ENCODE measurements at places on chromosomes 1 and 21.
A peak's percentile ranks its signal among the peaks of the same experiment; 100 is the strongest.

- no peak for DNase-seq
- no peaks in the 10 kb centered on the region for H3K36me3 ChIP-seq
- peaks cover 1% of the 10 kb centered on the region for H3K27me3 ChIP-seq
- no peak overlapping the region for H3K4me3 ChIP-seq
- H3K27ac ChIP-seq: no peak overlapping the region
- peaks cover 8% of the 10 kb centered on the region for H3K4me1 ChIP-seq
These were observed 178.0 kb upstream of the IVNS1ABP start for GRCh38 chr1:185495007-185495406.

DNA sequence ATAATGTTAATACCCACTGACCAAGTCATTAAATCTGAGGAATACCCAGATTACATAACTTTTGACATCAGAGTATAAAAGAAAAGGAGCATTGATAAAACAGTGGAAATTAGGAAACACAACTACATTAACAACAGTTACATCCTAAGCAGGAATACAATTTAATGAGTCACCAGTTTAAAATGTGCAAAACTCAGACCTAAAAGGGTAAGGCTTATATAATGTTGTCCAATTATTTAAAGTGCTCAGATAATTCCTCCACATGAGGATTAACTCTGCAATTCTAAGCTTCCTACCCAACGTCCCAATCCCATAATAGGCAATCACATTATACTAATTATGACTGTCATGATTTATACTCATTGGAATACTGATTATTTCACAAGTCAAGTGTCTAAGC is 50.5 kb downstream of the ABL2 start:
- H3K36me3 ChIP-seq: no peaks in the 10 kb centered on the region
- no peak overlapping the region for H3K4me3 ChIP-seq
- no peak overlapping the region for H3K27ac ChIP-seq
- no peak for DNase-seq
- H3K4me1 ChIP-seq: peaks cover 10% of the 10 kb centered on the region

GRCh38 chr1:218527737-218528136 is 182.6 kb downstream of the TGFB2 start:
- H3K36me3 ChIP-seq: no peaks in the 10 kb centered on the region
- H3K27ac ChIP-seq: no peak overlapping the region
- peaks cover 9% of the 10 kb centered on the region for H3K27me3 ChIP-seq
- no peak for DNase-seq
- no peaks in the 10 kb centered on the region for H3K4me1 ChIP-seq

DNA sequence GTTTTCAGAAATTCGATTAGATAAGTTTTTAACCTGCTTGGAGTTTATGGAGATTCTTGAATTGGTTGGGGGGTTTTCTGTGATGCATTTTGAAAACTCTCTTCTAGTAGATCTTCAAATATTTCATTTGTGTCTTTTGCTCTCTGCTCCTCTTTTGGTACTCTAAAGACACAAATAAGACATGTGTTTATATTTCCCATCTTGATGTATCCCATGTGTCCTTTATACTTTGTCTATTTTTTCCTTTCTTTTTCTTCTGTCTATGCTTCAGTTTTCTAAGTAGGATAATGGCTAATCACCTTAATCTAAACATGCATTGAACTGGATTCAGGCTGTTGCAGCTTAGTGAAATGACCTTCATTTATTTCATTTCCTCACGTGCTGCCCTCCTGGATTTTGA is 63.8 kb upstream of the C1orf87 start:
- peaks cover 8% of the 10 kb centered on the region for H3K4me1 ChIP-seq
- no peak overlapping the region for H3K4me3 ChIP-seq
- no peak for DNase-seq
- no peak overlapping the region for H3K27ac ChIP-seq
- H3K36me3 ChIP-seq: no peaks in the 10 kb centered on the region

DNA sequence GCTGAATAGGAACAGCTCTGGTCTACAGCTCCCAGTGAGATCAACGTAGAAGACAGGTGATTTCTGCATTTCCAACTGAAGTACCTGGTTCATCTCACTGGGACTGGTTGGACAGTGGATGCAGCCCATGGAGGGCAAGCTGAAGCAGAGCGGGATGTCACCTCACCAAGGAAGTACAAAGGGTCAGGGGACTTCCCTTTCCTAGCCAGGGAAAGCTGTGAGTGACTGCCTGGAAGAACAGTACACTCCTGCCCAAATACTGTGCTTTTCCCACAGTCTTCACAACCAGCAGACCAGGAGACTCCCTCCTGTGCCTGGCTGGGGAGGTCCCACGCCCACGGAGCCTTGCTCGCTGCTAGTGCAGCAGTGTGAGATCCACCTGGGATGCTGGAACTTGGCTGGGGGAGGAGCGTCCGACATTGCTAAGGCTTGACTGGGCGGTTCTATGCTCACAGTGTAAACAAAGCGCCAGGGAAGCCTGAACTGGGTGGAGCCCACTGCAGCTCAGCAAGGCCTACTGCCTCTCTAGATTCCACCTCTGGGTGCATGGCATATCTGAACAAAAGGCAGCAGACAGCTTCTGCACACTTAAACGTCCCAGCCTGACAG is 14.7 kb downstream of the CR1L start:
- DNase-seq: no peak
- H3K4me3 ChIP-seq: no peak overlapping the region
- H3K27ac ChIP-seq: no peak overlapping the region

DNA sequence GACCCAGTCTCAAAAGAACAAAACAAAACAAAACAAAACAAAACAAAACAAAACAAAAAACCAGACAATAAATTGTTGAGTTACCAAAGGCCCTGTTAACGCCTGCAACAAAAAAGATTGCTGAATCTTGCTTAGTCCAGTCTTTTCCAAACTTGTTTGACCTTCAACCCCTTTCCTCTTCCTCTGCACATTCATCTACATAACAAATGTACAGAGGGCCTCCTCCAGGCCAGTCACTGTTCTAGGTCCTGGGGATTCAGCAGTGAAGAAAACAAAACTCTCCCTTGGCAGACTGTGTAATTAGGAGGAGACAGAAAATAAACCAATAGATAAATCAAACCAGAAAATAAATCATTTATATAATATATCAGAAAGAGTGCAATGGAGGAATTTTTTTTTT is 294.0 kb upstream of the ADGRL2 start:
- H3K36me3 ChIP-seq: no peaks in the 10 kb centered on the region
- no peak overlapping the region for H3K27ac ChIP-seq
- no peak for DNase-seq
- H3K27me3 ChIP-seq: no peaks in the 10 kb centered on the region

DNA sequence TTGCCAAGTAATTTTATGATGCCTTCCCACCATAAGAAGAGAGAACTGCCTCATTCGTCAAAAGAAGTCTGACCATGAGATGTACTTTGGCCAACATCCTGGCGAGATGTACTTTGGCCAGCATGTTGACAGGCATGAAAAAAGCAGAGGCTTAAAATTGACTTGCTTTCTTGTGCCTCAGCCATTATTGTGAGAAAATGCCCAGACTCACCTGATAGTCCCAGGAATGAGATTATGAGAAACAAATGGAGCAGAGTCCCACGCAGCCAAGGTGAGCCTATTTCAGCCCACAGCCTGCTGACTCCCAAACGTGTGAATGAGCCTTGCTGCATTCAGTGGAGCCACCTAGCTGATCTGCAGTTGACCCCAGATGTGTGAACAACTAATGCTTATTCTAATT is 43.5 kb upstream of the ZNF644 start:
- no peak for DNase-seq
- H3K4me3 ChIP-seq: no peak overlapping the region
- H3K27ac ChIP-seq: no peak overlapping the region
- peaks cover 3% of the 10 kb centered on the region for H3K36me3 ChIP-seq

DNA sequence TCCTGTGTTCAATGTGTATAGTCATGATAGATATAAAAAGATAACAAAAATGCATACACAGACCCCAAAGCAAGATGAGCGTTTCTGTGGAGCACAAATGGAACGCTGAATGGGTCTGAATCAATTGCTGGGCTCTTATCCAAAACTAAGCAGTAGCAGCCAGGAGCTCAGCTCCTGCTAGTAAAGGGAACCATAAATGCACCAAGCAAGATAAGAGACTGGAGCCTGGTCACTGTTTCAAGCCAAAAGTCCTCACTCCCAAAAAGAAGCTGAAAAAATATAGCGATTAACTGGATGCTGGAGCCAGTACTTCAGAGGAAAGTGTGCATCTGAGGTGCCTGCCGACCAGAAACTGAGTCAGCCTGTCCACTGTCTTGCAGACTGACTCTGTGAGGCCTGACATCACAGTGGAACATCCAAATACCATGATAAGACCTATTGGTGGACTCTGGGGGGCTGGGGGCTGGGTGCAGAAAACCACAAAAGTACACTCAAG is 68.9 kb downstream of the LRRC8C start:
- peak overlapping the region; percentile 37 for H3K27ac ChIP-seq
- no peaks in the 10 kb centered on the region for H3K27me3 ChIP-seq
- no peak overlapping the region for H3K4me3 ChIP-seq
- DNase-seq: peak; percentile 38

- no peak overlapping the region for H3K27ac ChIP-seq
- no peak overlapping the region for H3K4me3 ChIP-seq
These were observed 26.3 kb downstream of the FTCD start for GRCh38 chr21:46128933-46129571.

DNA sequence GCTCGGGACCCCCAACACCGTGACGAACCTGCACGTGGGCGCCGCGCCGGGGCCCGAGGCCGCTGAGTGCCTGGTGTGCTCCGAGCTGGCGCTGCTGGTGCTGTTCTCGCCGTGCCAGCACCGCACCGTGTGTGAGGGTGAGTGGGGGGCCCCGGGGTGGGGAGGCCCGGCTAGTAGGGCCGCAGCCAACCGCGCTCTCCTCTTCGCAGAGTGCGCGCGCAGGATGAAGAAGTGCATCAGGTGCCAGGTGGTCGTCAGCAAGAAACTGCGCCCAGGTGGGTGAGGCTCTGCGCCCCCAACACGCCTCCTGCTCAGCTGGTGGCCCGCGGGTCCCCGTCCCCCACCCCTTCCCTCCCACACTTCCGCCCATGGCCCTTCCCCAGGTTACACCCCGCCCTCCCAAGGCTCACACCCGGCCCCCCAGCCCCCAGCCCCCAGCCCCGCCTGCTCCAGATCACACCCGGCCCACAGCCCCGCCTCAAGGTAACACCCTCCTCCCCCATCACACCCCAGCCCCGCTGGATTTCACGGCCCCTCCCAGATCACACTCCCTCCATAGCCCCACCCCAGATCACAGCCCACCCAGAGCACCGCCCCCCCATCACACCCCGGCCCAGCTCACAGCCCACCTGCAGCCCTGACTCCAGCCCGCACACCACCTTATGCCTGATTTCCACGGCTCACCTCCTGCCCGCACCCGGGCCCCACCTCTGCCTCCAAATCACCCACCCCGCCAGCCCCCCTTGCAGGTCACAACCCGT is 2.4 kb upstream of the MMP23B start:
- H3K27me3 ChIP-seq: peaks cover 4% of the 10 kb centered on the region
- peak; percentile 77 for DNase-seq
- H3K27ac ChIP-seq: no peak overlapping the region
- peaks cover 7% of the 10 kb centered on the region for H3K4me1 ChIP-seq

GRCh38 chr1:9628541-9629444 is 22.7 kb upstream of the PIK3CD start:
- peak overlapping the region; percentile 95 for H3K27ac ChIP-seq
- H3K4me3 ChIP-seq: peak overlapping the region; percentile 87
- H3K36me3 ChIP-seq: peaks cover 34% of the 10 kb centered on the region
- H3K27me3 ChIP-seq: peaks cover 2% of the 10 kb centered on the region

GRCh38 chr1:170009551-170009950 is 64.9 kb downstream of the KIFAP3 start:
- H3K4me3 ChIP-seq: no peak overlapping the region
- no peak for DNase-seq
- H3K4me1 ChIP-seq: no peaks in the 10 kb centered on the region
- H3K27me3 ChIP-seq: no peaks in the 10 kb centered on the region
- peaks cover 10% of the 10 kb centered on the region for H3K36me3 ChIP-seq

GRCh38 chr1:180911640-180912191 is 981 bp upstream of the KIAA1614 start:
- no peaks in the 10 kb centered on the region for H3K36me3 ChIP-seq
- H3K4me3 ChIP-seq: no peak overlapping the region
- peaks cover 13% of the 10 kb centered on the region for H3K4me1 ChIP-seq
- peaks cover 38% of the 10 kb centered on the region for H3K27me3 ChIP-seq
- no peak overlapping the region for H3K27ac ChIP-seq

GRCh38 chr1:109807402-109807801 is 43.7 kb upstream of the EPS8L3 start:
- no peaks in the 10 kb centered on the region for H3K27me3 ChIP-seq
- no peak for DNase-seq
- H3K36me3 ChIP-seq: no peaks in the 10 kb centered on the region
- H3K4me1 ChIP-seq: peaks cover 27% of the 10 kb centered on the region

DNA sequence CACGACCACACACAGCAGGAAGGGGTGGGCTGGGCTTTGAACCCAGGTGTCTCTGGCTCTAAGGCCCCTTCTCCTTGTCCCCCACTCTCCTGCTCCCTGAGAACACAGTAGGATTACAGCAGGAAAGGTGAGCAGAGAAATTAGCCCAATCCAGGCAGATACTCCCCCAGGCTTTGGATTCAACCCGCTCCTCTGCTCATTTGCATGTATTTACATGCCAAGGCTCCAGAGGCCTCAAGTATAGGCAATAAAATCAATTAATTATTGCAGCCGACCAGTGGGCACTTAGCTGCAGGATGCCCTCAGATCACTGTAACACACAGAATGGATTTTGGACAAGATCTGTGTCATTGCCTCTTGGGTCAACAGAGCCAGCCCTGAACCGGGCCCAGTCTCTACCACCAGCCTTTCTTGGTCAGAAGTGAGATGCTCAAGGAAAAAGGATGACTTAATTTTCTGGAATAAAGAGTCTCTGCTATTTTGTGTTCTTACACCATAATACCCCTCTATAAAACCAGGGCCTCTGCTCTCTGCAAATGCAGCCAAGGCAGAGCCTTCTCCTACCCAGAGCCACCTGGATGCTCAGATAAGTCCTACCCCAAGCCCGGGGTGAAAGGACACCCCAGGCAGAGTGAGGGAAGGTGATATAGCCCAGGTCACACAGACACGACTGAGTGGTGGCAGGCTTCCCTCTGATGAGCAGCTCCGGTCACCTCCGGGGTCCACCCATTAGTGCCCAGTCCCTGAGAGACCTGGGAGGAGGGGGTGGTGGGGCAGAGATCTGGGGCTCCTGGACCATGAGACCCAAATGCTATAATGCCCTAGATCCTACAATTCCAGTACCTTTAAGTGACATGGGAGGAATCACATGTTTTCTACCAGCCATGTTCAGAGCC is 28.9 kb downstream of the MATN1 start:
- H3K36me3 ChIP-seq: no peaks in the 10 kb centered on the region
- H3K27me3 ChIP-seq: peaks cover 3% of the 10 kb centered on the region
- DNase-seq: no peak
- no peak overlapping the region for H3K4me3 ChIP-seq

- DNase-seq: peak; percentile 75
- peaks cover 8% of the 10 kb centered on the region for H3K4me1 ChIP-seq
- no peak overlapping the region for H3K4me3 ChIP-seq
- no peaks in the 10 kb centered on the region for H3K27me3 ChIP-seq
- H3K27ac ChIP-seq: no peak overlapping the region
These were observed 272.5 kb downstream of the RRAGC start for GRCh38 chr1:38586993-38587646.
